NCI-H2081 treated with DMSO at 0.1 percent for 48 hours (cell line): ENCODE measurements at places on chromosomes 12 and 14.

GRCh38 chr14:64688811-64689281, 15.4 kb upstream of the PLEKHG3 start:
- peak; percentile 62 for DNase-seq

- no peak for DNase-seq
Observed at GRCh38 chr12:65522956-65523860, 244.7 kb downstream of the MSRB3 start.

GRCh38 chr12:53196486-53196885, 10.6 kb downstream of the ITGB7 start:
- no peak for DNase-seq

- no peak for DNase-seq
Observed at GRCh38 chr14:104201063-104201462, 62.7 kb downstream of the KIF26A start.

DNA sequence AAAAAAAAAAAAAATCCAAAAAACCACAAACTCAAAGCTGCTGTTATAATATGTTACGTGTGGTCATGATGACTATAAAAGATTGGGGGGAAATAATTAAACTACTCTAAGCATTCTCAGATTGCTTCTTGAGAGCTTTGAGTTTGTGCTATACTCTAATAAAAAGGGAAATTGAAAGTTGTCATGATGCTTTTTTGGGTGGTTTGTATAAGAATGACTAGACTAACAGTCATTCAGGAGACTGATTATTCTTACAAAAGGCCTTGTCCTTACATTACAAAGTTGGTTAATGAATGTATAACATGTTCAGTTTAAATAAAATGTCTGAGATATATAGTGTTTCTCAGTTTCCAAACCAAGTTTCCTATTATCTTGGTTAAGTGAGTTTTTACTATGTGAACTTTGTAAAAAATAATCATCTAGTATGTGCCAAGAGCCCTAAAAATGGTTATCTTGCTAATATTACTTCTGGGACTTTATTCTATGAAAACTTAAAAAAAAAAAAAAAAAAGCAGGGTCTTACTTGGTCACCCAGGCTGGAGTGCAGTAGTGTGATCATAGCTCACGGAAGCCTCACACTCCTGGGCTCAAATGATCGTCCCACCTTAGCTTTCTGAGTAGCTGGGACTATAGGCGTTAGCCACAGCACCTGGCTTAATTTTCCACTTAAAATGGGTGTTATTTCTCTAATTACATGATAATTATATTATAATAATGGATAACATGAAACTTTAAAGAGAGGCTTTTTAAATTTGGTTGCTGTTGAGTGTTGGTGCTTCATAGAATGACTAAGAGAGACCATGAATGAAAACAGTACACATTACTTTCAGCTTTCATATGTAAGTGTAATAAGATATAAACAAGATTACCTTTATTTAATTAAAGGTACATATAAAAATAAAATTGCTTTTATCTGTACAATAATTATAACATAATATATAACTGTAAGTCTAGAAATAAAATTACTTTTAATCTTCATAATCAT, 459.6 kb upstream of the RGS6 start:
- DNase-seq = no peak

DNA sequence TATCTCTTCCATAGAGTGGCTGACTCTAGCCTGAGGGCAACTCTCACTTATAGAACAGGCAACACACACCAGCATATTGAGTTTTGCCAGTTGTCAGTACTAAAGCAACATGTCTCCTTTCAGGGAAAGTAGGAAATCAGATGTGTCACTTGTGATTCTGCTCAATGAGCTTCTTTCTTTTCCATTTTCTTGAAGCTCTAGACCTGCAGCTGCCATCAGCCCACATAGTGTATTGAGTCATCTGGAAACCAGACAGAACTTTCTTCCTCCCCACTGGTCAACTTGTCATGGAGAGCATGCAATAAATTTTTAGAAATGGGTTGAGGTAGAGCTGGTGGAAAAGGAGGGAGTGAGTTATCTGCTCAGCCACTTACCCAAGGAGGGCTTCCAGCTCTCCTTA, 209.0 kb upstream of the PLEKHG7 start:
- DNase-seq = no peak

DNA sequence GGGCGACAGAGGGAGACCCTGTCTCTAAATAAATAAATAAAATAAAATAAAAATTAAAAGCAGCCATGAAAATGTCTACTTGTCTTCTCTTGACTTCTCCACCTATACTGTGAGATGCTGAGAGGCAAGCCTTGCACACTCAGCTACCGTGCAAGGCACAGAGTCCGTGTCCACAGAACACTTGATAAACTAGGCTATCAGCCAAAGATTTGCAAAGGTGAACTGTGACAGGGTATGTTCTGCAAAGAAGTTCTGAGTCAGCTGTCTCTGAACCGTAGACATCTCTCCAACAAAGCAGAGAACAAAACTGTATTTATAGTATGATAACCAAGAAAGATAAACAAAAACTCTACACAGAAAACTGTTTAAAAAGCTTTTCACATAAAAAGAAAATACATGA, 35.5 kb downstream of the STXBP6 start:
- no peak for DNase-seq

GRCh38 chr14:39974036-39974435, 541.8 kb upstream of the FBXO33 start:
- DNase-seq = no peak

DNA sequence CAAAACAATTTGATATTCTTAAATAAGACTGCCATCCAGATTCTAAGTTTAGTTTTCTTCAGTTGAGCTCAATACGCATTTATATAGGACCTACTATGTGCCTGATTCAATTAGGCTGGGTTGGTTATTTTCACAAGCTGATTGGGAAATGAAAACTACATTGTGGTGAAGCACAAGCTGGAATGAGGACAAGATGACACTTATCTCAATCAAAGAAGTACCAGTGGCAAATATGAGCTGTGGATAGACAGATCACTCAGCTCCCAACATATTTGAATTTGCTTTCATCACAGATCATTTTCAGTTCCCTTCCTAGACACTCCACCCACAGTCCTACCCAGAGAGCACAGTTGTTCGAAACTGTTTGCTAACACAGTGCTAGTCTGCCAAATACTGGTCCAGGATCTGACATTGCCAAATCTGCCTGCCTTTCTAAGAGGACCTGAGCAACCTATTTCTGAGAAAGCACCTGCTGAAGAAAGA, 74.7 kb downstream of the LLPH start:
- no peak for DNase-seq

DNA sequence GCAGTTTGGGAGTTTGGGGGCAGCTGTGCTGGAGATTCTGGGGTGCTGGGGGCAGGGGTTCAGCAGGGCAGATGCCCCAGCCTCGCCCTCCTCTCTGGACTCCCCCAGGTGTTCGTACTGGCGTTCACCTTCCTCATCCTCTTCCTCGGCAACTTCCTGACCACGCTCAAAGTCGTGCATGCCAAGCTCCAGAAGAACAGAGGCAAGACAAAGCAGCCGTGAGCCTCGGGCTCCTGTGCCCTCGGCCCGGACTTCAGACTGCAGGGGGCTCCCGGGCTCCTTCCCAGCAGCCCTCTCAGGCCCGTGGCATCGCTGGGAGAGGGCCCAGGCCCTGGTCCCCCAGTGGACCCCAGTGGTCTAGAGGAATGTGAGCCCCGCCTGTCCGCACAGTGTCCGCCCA, 18.0 kb downstream of the RHOF start:
- DNase-seq = no peak

DNA sequence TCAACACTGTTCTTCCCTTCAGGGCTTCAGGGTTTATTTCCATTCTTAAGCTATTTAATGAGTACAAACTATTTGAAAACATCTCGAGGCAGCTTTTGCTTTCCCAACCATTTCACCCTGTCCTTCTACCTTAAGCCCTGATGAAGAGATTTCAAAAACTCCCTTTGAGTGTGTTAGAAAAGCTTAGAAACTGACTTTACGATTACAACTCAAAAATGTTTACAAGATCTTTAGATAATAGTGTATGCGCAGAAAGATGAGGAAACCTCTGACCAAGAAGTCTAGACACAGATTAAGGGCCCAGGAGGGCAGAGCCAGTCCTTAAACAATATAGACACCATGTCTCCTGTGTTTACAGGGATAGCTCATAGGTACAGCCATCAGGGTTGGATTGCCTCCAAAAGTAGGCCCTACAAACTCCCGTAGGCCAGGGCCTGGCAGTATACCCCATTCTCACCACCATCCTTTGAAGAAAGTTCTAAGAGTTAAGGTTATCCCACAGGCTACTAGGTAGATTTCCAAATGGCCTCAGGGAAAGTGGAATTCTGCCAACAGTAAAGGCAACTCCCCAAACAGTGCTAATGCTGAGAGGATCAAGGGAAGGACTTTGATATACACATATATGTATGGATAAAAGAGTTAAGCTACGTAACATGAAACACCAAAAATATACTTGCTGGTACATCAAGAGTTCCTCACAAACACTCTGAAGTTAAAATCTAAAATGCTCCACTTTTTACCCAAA, 11.4 kb upstream of the SOS2 start:
- DNase-seq = no peak

GRCh38 chr12:131101006-131101405, 147.3 kb downstream of the ADGRD1 start:
- DNase-seq = no peak

GRCh38 chr12:28108599-28108998, 81.7 kb upstream of the CCDC91 start:
- DNase-seq = no peak

- DNase-seq = no peak
Observed at GRCh38 chr12:62720661-62721330, 214.2 kb downstream of the PPM1H start.

DNA sequence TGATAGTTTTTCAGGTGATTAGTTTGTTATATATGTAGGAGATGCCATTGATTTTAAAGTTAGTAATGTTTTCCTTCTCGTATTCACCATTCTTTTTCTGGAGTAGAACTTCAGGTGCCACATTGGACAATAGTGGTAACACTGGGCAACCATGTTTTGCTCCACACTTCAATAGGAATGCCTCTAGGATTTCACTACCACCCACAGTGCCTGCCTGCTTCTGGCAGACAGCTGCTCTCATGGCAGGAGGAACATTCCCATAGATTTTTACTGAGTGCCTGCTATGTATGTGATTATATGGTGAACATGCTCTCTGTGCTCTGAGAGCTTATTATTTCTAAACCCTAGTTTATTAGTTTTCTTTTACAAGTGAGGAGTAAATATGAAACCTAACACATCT, 53.7 kb downstream of the GCH1 start:
- DNase-seq = no peak

- no peak for DNase-seq
Observed at GRCh38 chr12:104684884-104685283, 228.1 kb downstream of the CHST11 start.

GRCh38 chr14:44649061-44649460, 142.0 kb upstream of the FSCB start:
- DNase-seq = no peak

GRCh38 chr12:127307528-127307927, 959.4 kb upstream of the TMEM132C start:
- DNase-seq = no peak

GRCh38 chr12:9943240-9943639, 11.1 kb upstream of the CLEC2A start:
- no peak for DNase-seq

DNA sequence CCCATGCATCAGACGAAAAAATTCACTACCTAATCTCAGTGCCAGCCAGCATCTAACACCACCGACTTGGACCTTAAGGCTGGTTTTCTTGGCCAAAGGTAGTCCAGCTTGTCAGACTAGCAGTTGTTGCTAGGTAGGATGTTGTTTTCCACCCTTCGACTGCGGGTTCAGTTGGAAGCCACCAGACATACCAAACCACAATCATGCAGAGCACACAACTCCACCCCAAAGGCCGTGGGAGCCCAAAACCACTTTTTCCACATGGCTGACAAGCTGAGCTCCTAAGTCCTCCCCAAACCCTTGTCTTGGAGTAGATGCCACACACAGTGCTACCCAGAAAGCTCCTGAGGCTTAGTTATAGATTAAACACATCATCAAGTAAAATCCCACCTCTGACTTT, 46.8 kb downstream of the LRIG3 start:
- DNase-seq = no peak

DNA sequence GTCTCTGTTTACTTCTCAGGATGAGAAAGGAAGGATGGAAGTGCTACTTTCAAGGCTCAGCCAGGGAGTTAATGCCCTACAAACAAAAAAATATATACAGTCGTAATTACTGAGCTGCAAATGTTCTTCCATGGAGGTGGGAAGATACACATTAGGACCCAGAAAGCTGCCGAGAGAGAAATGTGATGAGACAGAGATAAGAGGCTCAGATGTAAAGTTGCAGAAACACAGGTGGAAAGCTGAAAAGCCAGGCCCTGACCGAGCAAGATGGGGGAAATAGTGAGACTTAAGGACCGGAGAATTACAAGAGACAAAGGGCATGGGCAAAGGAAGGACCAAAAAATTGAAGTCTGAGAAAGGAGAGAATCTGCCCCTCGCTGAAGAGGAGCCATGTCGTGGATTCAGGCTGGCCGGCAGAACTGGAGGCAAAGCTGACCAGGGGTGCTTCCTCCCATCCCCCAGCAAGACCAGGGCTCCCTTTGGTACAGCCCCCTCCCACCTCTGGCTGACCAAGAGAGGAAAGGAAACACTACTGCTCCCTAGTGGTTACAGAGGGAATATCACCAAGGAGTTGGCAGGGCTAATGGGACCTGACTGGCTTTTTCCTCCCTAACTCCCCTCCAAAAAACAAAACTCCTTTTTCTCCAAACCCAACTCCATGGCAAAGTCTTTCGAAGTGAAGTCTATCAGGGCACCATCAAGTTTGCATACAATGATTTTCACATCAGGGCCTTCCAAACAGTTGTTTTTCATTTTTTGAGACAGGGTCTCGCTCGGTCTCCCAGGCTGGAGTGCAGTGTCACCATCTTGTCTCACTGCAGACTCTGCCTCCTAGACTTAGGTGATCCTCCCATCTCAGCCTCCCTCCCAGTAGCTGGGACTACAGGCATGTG, 12.1 kb downstream of the ZFHX2 start:
- DNase-seq = no peak

GRCh38 chr12:67695974-67696373, 47.4 kb downstream of the DYRK2 start:
- DNase-seq = no peak

- peak; percentile 14 for DNase-seq
Observed at GRCh38 chr12:13362260-13362841, 165.8 kb downstream of the EMP1 start.

DNA sequence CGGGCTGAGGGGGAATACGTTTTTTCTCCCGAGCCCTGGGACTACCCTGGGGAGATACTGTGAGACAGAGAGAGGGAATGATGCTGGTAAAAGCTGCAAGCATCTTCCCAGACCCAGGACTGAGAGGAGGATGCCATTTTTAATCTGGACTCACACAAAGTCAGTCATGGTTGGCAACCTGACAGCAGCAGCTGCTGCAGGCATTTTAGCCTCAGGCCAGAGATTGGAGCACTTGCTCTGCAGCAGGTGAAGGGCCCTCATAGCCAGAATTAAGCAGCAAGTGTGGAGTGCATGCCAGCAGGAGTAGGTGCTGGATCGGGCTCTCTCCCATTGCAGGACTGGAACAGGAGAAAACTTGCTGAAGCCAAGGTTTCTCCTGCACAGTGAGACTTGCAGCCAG, 361.1 kb upstream of the CLEC14A start:
- DNase-seq = no peak

DNA sequence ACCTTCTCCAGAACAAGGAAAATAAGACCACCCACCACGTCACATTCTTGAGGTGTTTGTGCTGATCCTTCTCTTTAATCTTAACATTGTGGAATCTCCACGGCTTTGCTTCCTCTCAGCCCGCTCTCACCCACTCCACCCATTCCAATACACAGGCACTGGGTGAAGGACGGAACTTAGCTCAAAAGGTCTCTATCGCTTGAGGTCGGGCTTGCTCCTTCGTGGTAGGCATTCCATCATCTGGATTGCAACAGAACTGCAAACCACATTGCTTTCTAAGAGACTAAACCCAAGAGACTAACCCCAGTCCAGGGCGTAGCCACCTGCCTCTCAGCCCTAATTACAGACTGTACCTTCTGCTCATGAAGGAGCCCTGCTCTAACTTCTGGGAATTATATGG, 24.0 kb upstream of the MDM2 start:
- DNase-seq = no peak
